ENCODE measurements at places on chromosomes 4 and X.

DNA sequence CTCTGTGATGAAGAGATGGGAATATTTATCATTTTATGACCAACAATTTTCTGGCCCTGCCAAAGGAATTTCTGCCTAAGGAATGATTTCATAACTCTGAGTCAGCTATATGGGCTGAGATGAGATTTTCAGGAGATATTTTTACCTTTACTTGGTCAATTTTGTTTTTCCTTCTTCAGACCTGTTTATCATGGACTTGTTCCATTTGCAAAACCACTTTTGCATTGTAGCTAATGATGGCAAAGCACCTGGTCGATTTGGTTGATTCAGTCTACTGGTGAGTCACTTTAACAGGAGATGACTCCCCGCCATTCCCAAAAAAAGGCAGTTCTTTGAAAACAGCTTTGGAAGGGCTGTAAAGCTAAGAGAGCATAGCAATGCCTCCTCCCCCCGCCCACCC, 53.3 kb downstream of the TEX13A start:
- no peak for DNase-seq

DNA sequence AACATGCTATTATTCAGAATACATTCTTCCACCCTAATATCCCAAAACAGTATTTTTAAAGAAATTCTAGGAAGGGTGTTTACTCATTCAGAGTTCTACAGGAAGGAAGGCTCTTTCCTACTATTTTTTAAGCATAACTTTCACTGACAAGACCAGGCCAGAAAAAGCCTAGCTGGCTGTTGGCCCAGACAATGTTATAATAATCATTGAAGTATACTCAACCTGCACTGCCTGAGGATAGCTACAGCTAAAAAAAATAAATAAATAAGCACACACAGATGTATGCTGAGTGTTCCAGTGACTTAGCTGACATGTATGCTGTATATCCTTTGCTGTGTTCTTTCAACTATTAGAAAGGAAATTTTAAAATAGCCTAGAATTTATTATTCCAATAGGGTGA, 145.8 kb upstream of the SPRY1 start:
- no peak for DNase-seq

- no peak for DNase-seq
Observed at GRCh38 chr4:51850294-51850693, 7.3 kb downstream of the DCUN1D4 start.

DNA sequence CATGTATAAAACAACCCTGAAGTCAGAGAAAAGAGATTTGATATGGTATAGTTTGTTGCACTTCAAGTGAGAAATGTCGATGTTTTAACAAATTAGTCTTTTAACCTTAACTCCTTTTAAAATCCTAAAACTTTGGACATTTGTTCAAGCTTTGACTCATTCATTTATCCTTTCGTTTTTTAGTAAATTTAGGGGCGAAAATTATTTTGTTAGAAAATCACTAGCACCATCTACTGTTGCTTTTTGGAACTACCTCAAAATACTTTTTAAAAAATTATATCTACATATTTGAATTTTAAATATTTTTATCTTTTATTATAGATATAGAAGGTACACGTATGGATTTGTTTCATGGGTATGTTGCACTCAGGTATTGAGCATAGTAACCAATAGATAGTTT, 165.1 kb upstream of the POF1B start:
- DNase-seq = no peak

- DNase-seq = no peak
Observed at GRCh38 chrX:53376888-53377287, 45.6 kb downstream of the SMC1A start.

- DNase-seq = no peak
Observed at GRCh38 chr4:105462576-105462975, 11.3 kb downstream of the PPA2 start.

- DNase-seq = no peak
Observed at GRCh38 chr4:165294907-165295306, 32.6 kb upstream of the MSMO1 start.

Measured in KG1 (cell line).